Activated CD4-positive, alpha-beta T cell treated with anti-CD3 and anti-CD28 coated beads for 36 hours (primary cell): ENCODE measurements at places on chromosomes 7 and 10.

DNA sequence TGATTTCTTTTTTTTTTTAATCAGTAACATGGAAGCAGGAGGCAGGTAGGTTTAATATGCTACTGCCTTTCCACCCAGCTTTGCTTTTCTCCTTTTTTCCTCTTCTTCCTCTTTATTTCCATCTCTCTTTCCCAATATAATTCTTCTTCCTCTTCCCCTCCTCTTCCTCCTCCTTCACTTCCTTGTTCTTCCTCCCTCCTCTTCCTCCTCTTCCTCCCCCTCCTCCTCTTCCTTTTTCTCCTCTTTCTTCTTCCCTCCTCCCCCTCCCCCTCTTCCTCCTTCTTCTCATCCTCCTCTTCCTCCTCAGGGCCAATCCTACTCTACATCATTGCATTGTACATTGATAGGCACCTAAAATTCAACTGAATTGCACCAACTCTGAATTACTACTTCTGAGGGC, 11.4 kb downstream of the ZNF503 start:
- no peak for DNase-seq

DNA sequence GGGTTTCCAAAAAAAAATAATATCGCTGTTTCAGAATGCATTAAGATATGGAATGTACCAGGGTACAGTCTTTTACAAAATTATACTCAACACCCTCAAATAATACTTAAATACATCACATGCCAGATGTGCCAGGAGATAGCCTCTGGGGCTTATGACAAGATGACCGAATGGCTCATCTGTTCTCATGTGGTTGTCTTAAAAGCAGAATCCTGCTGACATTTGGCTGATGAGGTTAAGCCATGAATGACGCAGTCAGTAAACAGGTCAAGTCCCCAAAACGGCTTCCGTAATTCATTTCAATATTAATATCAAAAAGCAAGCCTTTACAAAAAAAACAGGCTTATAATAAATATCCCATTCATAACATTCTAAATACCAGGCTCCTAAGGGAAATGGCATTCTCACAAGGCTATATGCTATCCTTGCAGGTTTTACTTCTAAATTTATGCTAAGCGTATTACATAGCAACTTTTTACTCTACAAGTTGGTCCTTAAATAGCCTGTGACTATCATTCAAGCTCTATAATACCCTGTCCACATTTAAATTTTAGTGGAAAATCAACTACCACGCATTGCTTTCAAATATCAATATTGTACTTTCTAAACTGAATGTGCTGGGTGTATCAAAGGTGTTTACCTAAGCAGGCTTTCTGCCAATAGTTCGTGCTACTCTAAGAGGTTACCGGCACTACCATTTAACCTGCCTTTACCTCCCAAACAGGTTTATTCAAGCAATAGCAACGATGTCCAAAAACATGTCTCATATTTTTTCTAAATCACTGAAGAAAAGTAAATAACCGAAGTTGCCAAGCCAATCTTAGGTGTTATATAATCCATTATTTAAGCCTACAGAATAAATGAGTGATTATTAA, 15.6 kb downstream of the SMURF1 start:
- DNase-seq = no peak

- peak; percentile 79 for DNase-seq
These were observed 118.2 kb downstream of the JAZF1 start for GRCh38 chr7:28062197-28062991.

DNA sequence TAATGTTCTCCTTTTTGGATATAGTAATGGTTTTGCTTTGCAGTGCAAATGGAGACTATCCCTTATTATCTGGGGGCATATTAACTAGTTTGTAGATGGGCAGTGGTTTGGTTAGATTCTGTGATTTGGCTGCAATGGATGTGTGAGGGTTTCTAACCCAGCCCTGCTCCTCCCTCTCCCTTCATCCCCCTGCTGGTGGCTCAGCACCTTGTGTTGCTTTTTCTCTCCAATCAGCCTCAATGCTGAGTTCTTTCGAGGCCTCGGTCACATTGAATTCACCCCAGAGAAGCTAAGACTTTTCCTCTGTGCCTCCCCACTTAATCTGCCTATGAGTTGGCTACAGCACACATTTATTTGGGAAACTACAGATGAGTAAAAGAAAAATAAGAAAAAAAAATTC, 120.0 kb downstream of the MALRD1 start:
- DNase-seq = no peak

DNA sequence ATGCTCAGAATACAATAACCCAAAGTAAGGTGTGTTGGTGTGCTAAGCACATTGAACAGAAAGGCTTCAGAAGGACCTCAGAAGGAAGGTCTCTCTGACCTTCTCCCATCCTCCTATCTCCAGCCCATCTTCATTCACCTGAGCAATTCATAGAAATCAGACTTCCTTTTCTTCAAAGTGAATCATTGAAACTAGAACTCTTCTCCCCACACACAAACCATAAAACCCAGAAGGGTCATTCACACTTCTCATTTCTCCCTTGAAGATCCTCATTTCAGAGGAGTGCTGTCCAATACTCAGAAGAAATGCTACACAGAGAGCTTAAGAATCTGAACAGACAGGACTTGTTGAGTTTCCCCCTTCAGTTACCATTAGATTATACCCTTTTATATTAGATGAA, 89.5 kb downstream of the VWDE start:
- DNase-seq = no peak

GRCh38 chr7:114242992-114243507, 171.6 kb upstream of the FOXP2 start:
- no peak for DNase-seq

- peak; percentile 33 for DNase-seq
These were observed 30.0 kb downstream of the STK17A start for GRCh38 chr7:43612599-43613589.

- DNase-seq = peak; percentile 81
These were observed 55.1 kb downstream of the FAM53B start for GRCh38 chr10:124688889-124689670.

GRCh38 chr7:128114806-128115205, 83.6 kb upstream of the LRRC4 start:
- DNase-seq = no peak

DNA sequence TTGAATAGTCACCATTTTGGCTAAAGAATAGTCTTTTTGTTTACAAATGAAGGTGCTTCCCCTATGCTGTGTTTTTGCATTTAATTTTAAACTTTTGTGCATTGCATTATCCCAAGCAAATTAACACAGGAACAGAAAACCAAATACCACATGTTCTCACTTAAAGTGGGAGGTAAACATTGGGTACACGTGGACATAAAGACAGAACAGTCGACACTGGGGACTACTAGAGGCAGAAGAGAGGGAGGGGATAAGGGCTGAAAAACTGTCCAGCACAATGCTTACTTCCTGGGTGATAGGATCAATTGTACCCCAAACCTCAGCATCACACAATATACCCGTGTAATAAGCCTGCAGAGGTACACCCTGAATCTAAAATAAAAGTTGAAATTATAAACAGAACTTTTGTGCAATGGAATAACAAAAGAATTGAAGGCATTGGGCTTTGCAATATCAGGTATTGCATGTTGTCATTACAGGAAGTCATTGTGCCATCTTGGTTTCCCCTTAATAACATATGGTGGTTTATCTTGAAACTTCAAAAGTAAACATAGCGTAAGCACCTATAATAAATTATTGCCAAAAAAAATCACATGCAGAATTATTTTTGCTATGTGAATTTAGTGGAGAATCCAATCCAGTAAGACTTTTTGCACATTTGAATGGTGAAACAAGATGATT, 16.1 kb downstream of the ADD3 start:
- DNase-seq = no peak

DNA sequence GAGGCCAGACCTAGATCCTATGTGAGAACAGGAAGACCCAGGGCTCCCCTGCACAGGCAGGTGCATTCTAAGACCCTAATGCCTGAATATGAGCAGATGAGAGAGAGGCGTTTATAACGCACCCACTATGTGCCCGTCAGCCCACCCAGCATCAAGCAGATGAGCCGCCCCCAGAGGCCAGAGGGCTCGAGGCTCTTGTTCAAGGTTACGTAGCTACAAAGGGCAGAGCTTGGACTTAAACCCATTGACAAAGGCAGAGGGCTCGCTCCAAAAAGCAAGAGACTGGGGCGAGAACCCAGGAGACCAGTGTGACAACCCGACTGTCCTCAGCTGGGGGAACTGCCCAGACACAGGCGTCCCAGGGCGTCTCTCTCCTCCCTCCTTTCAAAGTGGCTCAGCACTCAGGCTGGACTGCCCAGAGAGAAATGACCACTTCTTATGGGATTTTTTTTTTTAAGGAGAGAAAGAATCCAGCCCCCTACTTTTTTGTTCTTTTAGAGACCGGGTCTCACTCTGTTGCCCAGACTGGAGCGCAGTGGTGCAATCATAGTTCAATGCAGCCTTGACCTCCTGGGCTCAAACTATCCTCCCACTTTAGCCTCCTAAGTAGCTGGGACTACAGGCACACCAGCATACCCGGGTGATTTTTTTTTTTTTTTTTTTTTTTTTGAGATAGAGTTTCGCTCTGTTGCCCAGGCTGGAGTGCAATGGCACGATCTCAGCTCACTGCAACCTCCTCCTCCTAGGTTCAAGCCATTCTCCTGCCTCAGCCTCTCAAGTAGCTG, 40.1 kb downstream of the TNRC18 start:
- no peak for DNase-seq

GRCh38 chr10:44917848-44918247, 6.7 kb downstream of the TMEM72 start:
- no peak for DNase-seq

DNA sequence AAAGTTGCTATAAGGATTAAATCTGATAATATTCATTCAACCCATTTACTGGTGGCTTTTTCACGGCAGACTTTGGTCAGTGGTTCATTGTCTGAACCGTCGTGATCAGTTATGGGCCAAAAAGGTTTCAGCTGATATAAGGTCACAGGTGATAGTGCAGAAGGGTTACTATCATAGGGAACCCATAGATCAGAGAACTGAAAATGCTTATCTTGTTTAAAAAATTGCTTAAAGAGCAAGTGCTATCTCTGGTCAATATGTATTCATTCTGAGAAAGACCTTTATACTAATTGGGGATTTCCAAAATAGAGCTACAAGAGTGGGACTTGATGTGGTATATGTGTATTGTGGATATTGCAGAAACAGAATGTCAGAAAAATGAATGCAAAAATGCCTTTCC, 147.8 kb upstream of the SEMA3E start:
- no peak for DNase-seq

- no peak for DNase-seq
These were observed 17.6 kb downstream of the PODXL start for GRCh38 chr7:131538813-131539179.

- DNase-seq = no peak
These were observed 82.5 kb downstream of the ZNF365 start for GRCh38 chr10:62456611-62457101.

DNA sequence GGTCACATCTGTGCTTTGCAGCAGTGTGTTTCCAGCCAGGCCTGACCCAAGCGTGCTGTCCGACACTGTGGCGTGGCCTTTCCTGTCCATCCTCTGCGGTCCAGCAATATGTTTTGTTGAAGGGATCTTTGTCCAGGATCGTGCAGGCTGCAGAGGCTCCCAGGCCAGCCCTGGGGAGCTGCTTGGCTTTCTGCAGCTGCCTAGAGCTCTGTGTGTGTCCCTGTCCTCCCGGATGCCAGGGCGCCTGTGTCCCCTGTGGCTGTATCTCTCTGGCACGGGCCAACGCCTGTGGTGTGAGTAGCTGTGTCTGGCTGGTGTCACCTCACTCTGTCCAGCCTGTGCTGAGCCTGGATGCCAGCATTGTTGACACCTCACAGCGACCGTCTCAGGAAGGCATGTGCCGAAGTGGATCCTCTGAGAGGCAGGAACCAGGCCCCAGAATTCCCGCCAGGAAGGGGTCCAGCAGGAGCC, 94.5 kb downstream of the INPP5A start:
- no peak for DNase-seq

GRCh38 chr7:31442626-31443025, 71.3 kb upstream of the ITPRID1 start:
- no peak for DNase-seq

- DNase-seq = no peak
These were observed 313.0 kb upstream of the AOAH start for GRCh38 chr7:37037286-37037685.

DNA sequence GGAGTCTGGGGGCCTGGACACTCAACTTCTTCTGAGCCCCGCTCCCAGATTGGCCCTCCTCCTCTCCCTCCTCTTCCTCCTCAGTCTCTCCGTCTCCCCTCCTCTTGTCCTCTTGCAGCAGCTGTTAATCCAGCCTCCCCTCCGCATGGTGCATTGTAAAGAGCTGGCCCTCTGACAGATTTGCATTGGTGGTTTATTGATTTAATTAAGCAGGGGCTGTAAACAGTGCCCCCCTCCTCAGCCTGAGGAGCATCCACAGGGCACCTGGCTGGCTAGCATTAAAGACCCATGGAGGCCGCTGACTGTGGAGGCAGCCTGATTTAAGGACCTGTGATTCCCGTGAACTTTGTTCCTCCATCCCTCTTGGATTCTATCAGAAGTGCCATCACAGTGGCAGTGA, 28.9 kb upstream of the PCBD1 start:
- DNase-seq = no peak

DNA sequence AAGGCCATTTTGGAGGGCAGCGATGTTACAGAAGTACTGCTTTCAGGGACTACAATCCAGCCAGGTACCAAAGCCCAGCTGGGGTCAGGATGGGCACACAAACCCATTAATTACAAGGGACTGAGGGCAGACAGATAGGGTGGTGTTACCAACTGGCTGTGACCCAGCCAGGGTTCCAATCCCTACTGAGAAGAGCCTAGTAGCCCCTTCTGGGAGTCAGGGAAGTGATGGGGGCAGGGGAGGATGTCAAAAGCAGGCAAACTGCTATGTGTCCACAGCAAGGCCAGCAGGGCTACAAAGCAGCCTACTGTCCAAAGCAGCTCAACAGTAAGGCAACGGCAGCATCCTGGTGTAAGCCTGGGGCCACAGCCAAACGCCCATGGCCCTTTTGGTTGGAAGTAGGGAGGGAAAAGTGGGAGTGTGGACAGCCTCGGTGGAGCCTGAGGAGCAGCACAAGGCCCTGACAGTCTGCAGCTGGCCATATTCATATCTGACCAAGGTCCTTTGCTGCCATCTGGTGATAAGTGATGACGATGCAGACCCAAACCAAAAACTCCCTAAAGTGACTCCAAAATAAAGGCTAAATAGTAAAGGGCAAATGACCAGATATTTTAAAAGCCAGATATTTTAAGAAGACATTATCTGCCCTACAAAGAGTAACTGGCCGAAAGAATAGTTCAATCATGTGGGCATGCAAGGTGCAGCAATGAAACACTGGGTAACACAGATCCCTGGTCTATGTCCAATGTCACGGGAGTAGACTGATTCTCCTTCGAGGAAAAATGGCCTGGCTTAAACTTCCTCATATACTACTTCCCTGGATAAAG, 56.9 kb downstream of the XPNPEP1 start:
- no peak for DNase-seq

DNA sequence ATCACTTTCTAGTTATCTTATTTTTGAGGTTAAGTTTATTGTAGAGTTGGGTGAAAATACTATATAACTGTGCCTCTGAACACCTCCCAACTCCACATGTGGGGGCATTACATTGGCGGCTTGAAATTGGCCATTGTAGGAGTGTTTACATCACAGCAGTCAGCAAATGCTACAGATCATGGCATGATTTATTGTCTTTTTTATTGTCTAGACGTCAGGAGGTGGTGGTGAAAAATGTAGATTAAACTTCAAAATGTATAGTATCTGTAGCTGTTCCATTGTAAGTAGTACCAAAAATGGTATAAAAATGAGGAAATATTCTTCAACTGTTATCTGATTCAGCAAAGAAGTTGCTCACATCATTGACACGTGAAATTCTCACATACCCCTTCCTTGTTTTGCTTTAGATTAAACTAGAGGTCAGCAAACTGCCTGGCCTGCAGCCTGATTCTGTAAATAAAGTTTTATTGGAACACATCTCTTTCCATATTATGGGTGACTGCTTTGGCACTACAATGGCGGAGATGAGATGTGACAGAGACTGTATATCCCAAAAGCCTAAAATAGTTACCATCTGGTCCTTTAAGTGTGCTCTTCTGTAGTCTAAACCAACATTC, 35.0 kb downstream of the TAF3 start:
- no peak for DNase-seq
